ENCODE measurements at places on chromosomes 12 and 14.

GRCh38 chr12:5739917-5740316, 205.1 kb downstream of the ANO2 start:
- DNase-seq = no peak

DNA sequence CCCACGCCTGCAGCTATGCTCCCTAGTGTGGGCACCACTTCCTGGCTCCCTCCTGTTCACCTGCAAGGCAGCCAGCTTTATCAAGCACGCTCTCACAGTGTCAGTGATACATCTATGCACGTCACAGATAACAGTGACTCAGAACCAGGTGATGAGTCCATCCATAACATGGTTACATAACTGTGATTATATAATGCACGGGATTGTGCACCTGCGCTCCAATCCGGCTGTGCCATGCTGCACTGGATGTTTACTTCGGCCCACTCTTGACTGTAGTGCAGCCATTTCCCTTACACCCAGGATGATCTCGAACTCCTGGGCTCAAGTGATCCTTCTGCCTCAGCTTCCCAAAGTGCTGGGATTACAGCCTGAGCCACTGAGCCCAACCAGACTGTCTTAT, 38.4 kb upstream of the CEP83 start:
- DNase-seq = no peak

DNA sequence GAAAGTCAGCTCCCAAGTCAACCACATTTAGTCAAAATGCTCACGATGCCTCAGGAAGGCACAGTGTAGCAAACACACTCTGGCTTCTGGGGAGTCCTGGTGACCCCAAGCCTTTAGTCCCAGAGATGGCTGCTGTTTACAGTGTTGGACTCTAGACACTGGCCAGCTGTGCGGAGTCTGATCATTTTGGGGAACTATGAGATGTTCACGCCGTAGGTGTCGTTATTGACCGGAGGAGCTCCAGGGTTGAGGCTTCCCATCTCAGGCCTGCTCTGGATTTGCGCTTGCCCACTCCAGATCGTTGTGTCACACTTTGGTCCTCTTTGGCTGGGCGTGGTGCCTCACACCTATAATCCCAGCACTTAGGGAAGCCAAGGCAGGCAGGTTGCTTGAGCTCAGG, 27.7 kb downstream of the BRI3BP start:
- DNase-seq = no peak

GRCh38 chr14:58992935-58993334, 195.5 kb upstream of the DAAM1 start:
- no peak for DNase-seq

DNA sequence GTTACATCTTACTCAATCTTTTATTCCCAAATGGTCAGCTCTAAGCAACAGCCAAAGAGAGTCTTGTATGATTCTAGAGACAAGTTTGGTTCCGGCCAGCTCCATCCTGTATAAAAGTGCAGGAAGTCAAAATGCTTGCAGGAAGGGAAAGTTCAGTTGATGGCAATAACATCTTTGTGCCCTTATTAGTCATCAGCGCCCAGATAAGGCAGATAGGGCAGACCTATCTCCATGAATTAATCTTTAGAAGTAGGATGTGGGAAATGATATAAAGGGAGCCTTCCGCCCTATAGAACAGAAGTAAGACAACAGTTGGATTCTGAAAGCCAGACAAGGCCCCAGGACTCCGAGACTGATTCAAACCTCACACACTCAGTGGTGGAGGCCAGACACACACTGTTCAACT, 6.4 kb downstream of the GNS start:
- DNase-seq = no peak

- peak; percentile 30 for DNase-seq
These were observed 5.2 kb downstream of the IRF2BPL start for GRCh38 chr14:77023001-77023996.

DNA sequence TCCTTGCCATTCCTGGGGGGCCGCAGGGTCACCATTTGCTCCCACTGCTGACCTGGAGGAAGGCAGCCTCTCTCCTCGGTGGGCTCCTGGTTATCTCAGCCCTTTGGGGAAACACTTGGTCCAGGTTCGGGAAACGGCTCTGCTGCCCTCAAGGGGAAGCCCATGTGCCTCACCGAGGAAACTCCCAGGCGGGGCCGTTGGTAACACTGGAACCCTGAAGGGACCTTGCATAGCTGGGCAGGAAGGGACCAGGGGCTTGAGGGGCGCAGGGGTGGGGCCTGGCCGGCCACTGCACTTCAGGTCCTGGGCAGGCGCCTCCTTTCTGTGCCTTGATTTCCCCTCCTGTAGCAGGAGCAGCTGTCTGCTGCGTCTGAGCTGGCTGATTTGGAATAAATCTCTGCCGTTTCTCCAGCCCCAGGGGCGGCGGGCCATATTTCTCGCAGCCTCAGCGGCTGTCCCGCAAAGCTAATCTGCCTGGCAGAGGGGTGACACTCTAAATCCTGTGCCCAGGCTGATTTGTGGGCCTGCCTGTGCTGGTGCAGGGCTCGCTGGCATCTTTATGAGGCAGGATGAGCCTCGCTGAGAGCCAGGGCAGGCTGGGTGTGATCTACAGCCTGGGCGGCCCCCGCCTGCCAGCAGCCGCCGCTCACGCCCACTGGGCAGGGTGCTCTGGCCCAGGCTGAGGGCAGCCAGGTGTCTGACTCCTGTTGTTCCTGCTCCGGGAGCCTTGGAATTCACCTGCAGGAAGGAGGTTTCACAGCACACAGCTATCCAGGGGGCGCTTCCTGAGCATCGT, 49.7 kb downstream of the KIF26A start:
- no peak for DNase-seq

- DNase-seq = no peak
These were observed 52.5 kb downstream of the MRPL42 start for GRCh38 chr12:93519859-93520258.

DNA sequence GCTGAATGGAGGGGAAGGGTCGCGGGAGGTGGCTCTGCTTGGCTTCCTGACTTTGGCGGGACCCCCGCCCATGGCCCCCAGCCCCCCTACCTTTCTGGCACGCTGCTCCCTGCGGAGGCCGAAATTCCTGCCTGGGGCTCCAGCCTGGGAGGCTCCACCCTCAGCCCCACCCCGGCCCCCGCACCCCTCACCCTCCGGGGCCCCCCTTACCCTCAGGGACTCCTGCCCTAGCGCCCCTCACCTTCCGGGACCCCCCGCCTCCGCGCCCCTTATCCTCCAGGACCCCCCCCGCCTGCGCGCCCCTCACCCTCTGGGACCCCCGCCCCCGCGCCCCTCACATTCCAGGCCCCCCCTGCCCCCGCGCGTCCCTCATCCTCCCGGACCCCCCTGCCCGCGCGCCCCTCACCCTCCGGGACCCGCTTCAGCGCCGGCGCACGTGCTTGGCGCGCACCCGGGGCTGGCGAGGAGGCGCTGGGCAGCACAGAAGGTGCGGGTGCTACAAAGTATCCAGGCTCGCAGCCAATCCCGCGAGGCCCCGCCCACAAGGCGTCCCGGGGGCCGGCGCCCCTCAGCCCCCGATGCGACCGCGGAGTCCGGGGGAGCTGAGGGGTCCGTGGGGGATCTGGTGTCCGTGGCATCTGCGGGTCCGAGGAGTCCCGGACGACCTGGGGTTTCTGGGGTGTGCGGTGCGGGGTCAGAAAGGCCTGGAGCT, at the start of gene ANHX:
TSS of gene ANHX (minus strand) at position 477 of the 712 bp plus-strand sequence. CDS start 1,521 bp downstream, outside the sequence.
- DNase-seq = no peak

DNA sequence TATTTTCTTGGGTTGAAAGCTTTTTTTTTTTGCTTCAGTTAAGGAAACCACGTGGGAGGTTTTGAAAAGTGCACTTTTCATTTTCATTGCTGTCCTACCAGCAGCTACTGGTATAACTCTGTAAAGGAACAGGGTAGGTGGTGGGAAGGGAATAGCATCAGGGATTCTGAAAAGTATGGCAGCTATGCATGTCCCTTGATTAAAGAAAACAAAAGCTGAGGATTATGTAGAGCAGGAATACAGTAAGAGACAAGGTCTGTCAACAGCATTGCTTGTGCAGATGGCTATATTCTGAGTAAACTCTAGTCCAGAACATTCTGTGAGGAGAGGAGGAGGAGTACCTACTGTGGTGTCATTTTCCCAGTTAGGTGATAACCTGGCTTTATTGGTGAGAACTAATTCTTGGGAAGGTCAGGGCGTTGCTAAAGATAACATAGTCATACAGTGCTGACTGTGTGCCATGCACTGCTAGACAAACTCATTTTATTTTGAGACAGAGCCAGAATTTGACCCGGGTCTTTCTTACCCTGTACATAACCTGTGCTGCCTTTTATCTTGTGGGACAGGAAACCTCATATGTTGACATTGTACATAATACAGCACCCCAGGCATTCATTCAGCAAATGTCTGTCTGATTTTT, 80.3 kb upstream of the TRAF3 start:
- no peak for DNase-seq

DNA sequence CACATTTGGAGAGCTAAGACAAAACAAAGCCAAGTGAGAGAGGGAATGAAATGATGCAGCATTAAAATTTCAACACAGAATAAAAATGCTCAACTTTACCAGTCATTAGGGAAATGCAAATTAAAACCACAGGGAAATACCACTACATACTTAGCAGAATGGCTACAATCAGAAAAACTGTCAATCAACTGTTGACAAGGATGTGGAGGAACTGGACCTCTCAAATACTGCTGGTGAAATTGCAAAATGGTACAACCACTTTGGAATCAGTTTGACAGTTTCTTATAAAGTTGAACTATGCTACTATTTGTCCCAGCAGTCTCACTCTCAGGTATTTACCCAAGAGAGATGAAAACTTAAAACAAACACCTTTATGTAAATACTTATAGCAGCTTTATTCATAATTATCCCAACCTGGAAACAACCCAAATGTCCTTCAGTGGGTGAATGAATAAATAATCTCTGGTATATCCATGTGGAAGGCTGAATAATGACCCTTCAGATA, 43.8 kb upstream of the KTN1 start:
- DNase-seq = no peak

- DNase-seq = no peak
These were observed 48.7 kb downstream of the HEATR5A start for GRCh38 chr14:31371646-31372045.

- DNase-seq = no peak
These were observed 200.9 kb upstream of the DAAM1 start for GRCh38 chr14:58987591-58987990.

DNA sequence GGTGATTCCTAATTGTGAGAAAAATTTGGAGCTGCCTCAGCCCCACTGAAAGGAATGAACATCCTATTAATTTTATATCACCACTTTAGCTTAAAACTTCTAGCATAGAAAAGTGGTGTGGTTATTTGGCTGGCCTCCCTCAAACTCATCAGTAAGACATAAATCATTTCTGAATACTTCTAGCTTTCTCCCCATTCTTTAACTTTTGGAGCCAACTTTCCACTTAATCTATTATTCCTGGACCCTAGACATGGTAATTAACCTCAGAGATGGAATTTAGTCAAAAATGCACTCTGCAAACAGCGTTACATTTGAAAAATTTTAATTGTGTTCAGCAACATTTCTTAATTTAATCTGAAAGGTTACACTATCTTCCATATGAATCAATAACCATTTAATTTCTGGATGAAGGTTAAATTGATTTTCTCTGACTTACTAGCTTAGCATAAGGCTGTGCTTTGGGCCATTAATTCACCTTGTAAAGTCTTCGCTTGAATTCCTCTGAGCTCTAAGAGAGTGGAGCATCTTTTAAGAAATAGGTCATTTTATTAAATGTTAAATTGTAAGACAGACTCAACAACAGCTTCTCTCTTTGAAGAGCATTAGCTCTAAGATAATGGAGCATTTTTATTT, 753.6 kb upstream of the STXBP6 start:
- DNase-seq = no peak

DNA sequence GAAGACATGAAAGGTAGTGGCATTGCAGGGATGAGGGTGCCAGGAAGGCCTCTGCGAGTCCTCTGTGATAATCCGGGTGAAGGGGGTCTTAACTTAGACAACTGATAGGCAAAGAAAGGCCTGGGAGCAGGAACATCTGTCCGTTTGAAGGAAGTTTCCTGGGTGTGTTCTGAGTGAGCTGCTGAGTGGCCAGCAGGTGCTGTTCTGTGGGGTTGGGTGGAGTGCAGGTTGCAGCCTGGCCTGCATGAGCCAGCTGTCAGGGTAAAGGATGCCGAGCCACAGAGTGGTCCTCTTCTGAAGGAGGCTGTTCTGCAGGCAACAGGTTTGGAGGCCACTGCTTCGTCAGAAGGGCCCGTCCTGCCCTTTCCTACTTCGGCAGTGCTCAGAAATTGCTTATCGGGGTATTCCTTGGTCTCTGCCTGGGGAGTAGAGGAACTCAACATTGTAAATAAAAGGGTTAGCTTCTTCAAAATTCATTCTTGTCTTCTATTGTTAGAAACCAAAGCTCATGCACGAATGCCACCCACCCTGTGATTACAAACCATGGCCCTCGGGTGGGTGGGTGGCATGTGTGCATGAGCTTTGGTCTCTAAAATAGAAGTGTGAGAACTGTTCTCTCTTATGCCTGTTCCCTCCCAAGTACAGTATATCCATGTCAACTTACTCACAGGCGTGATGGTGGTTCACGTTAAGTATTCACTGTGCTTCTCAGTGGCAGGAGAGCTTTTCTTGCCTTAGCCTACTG, 118.9 kb downstream of the CHST11 start:
- DNase-seq = no peak

DNA sequence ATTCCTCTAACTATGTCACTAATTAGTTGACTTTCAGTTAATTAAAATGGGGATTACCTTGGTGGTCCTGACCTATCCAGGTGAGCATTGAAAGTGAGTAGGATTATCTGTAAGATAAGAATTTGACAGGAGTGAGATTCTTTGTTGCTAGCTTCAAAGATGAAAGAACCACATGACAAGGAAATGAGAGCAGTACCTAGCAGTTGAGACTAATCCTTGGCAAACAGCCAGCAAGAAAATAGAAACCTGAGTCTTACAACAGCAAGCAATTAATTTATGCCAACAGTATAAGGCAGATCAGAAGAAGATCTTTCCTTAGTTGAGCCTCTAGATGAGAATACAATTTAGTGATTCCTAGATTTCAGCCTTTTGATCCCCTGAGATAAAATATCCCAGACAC, 1058.4 kb downstream of the LRFN5 start:
- DNase-seq = no peak

DNA sequence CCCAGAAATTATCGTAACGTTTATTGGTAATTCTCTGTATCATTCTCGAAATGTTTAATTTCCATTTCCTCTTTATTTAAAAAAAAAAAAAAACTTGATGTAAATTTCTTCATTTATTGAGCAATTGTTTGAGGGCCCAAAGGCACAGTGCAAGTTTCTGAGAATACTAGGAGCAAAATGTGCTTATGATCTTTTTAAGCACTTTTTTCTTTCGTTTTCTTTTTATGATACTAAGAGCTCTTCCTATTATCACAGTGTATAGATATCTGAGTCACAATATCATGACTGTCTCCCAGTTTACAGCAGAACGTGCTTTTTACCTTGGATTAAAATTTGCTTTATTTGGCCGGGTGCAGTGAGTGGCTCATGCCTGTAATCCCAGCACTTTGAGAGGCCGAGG, 5.6 kb downstream of the ATP2A2 start:
- no peak for DNase-seq
